ENCODE measurements at places on chromosomes 4 and X.
A peak's percentile ranks its signal among the peaks of the same experiment; 100 is the strongest.

GRCh38 chr4:7708981-7709380 is 230.7 kb downstream of the AFAP1 start:
- no peak for DNase-seq

GRCh38 chr4:97656044-97656720 is 487.1 kb downstream of the STPG2 start:
- peak; percentile 0 for DNase-seq

DNA sequence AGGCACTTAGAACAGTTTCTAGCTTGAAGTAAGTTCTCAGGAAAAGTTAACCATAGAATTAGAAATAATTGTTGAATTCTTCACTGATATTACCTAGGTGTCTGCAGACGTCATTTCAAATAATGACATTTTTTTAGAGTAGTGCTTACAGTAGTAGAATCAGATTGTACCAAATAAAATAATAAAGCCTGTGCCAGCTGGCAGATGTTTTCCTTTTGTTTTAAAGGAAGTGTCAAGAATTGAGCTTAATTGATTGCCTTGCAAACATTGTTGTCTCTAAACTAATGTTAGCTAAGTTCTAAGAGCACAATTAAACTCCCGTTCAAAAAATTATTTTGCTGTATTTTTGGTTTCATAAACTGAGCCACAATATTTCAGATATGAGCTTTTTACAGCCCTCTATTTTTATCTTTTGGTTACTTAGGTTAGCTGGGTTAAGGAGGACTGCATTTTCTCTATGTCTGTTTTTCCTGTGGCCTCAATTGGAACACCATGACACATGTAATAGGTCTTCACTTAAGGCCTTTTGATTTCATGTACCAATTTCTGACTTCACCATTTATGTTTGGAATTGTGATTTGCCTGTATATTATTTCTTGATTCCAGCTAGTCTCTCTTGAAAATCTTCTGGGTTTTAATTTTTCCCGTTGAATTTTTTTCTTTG is 64.2 kb downstream of the DCUN1D4 start:
- DNase-seq, result no peak

DNA sequence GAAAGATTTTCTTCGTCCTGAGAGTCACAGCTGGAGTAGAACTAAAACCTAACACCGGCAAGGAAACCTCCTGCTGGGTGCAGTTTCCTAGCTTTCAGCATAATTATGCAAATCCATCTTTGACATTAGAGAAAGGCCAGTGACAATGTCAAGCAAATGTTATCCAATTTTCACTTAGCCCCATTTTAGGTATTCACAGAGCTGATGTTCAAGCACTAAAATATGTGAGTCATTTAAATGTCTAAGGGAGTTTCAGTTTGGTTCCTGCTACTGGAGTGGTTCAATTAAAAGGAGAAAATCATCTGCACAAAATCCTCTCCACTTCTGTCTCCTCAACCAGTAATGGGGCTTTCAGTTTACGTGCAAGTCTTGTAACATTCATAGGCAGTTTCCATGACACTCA is 37.1 kb upstream of the AMOT start:
- DNase-seq, result no peak
